ENCODE measurements at places on chromosomes 2 and 18.

GRCh38 chr2:56654936-56655335 lies 471.1 kb downstream of the CCDC85A start:
- no peak for DNase-seq

DNA sequence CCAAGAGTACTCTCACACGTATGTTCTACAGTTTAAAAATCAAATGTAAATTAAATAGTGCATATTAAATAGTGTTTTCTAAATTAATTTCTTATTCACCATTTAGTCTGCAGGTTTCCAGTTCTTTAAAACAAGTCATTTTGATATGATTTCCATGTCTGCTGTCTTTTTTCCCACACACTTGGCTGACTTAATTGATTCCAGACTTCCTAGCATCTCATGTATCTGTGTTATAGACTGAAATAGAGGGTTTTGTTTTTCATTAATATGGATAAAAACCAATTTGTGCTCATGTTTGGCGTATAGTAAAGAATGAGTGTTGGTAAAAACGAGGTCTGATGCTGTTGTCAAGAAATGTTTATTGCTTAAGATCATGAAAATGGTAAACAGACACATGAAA lies 104.3 kb downstream of the SRBD1 start:
- no peak for DNase-seq

- DNase-seq: no peak
Observed at GRCh38 chr2:171958475-171958874, 36.2 kb downstream of the HAT1 start.

DNA sequence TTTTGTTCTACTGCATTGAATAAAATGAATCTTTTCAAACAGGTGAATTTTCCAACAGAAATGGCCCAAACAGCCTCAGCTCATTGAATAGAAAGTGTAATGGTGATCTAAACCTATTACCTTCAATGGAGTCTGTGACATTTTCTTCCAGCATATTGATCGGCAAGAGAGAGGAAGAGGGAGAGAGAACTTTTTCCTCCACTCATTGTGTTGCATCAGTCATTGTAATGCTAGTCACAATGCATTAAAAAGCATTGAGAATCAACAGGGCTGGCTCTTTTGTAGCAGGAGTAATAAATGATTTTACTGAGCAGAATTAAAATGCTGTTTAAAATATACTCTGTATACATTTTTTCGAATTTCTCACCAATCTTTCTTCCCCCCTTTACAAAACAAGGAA lies 1794.5 kb upstream of the CELF4 start:
- DNase-seq: no peak

- peak; percentile 64 for DNase-seq
Observed at GRCh38 chr2:11073251-11073650, 82.0 kb upstream of the SLC66A3 start.

- DNase-seq: no peak
Observed at GRCh38 chr2:135667045-135667444, 74.6 kb upstream of the UBXN4 start.

GRCh38 chr2:3041841-3042600 lies 335.6 kb downstream of the EIPR1 start:
- no peak for DNase-seq

DNA sequence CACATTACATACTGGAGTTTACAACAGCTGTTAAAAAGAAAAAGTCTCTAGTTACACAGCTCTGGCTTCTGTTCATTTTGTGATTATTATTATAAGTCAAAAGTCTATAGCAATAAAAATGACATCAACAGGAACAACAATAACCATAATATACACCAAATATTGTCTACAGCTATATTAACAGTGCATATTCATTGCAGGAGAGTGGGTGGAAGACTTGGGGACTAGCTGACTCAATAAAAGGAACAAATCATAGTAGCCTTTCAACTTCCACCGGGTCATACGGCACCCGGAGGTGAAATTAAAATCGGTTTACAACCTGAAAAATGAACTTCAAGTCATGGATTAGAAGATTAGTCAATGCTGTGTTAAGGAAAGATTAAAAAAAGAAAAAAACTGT lies 642.1 kb downstream of the SATB2 start:
- DNase-seq: no peak

Measured in D341Med (cell line).